Smooth muscle cell of the umbilical artery (primary cell): ENCODE measurements at places on chromosomes 12 and 14. TPM values are rescaled to one million over a fixed set of nuclear protein-coding genes. Genes with fewer than 3 reads are reported as not detected.

The CCDC197 gene
- total RNA-seq = not detected in 2 replicates

The DIO2 gene
- total RNA-seq = 0.09 and 0.59 TPM in 2 replicates

The SDR9C7 gene
- not detected in 2 replicates for total RNA-seq

The GPR65 gene
- under 0.01 and 0.05 TPM in 2 replicates for total RNA-seq

The POP5 gene
- 43.0 and 57.9 TPM in 2 replicates for total RNA-seq

The PPP1R1A gene
- total RNA-seq = not detected in 2 replicates

The KANSL2 gene
- 44.8 and 50.6 TPM in 2 replicates for total RNA-seq

The ZFHX2 gene
- total RNA-seq = 0.30 and 0.97 TPM in 2 replicates

The MGP gene
- total RNA-seq = 6.7 and 31.5 TPM in 2 replicates

The KRT79 gene
- total RNA-seq = not detected in 2 replicates

The PIK3C2G gene
- total RNA-seq = not detected in 2 replicates

The ATXN2 gene
- total RNA-seq = 23.8 and 42.6 TPM in 2 replicates

The VWF gene
- total RNA-seq = 0.83 and 1.5 TPM in 2 replicates

The INSM2 gene
- total RNA-seq = not detected in 2 replicates

The CMA1 gene
- not detected in 2 replicates for total RNA-seq

The PLEKHG7 gene
- not detected in 2 replicates for total RNA-seq

The DLGAP5 gene
- 3.3 and 23.8 TPM in 2 replicates for total RNA-seq

The GNS gene
- 259 and 320 TPM in 2 replicates for total RNA-seq

The KRT82 gene
- total RNA-seq = not detected in 2 replicates

The NOVA1 gene
- under 0.01 and 0.65 TPM in 2 replicates for total RNA-seq
